Left hindlimb (tissue), 1 donor: ENCODE measurements at places on chromosomes 11 and 22.

DNA sequence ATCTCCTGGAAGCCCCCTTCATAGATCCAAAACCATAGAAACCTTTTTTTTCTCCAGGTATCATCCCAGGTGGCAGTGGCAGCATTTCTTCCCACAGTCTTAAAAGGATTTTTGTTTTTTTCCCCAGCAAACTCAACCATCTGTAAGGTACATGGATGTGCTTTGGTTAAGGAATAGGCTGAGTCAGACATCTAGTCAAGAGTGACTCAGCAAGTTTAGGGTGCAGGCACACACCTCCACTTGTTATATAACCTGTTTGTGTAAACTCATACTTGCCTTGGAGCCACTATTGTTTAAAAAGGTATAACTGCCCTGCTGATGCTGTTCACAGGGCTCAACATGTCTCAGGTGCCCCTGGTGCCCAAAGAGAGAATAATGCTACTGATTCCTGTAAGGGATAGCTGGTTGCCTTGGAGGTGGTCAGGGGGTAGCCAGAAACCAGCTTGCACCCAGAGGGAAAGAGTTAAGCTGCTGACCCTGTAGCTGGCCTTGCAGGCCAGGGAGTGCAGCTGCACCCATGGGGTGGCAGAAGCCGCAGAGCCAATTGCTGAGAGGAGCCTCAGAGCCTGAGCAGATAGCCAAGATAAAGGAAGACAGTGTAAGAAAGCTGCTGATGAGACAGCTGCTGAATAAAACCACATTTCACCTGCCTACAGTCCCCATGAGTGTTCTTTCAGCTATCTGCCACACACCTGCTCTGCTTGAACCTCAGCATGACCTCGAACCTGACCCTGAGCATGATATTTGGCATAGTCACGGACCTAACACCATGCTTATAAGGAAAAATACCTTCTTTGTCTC lies 1726.1 kb upstream of the RAG2 start:
- no peak for DNase-seq

GRCh38 chr22:43018615-43019014 lies 3.7 kb upstream of the PACSIN2 start:
- no peak for DNase-seq

GRCh38 chr22:19488884-19489843 lies 9.4 kb downstream of the CDC45 start:
- no peak for DNase-seq

DNA sequence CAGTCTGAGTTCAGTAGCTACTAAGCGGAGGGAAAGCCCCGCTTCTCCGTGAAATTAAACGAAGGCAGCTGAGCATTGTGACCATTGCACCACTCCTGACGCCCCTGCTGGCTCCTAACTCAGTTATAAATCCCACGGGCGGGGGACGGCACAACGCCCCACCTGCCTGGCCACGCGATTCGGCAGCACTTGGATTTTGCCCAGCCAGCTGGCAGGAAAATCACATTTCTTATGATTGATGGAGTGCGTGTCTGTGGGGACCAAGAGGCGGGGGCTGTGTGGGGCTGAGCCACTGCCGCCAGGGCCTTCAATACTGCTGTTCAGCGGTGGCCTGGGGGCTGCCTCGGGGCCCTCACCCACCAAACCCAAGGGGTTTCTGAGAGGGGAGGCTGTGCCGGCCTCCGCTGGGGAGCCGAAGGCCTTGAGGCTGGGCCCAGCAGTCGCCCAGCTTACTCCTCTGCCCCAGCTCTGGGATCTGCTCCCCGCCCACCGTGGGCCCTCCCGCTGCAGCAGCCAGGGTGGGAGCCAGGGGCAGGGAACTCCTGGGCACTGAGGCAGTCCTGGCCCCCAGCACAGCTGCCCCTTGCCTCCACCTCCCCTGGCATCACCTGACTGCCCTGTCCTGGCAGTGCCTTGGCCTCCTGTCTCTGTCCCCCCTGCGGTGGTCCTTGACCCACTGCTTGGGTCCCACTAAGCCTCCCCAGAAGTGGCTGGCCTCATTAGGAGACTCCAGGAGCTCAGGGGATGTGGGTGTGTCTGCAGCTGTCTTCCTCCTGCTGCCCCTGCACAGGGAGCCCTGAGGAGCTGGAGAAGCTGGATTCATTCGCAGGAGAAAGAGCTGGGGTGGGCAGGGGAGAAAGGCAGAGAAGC lies 30.7 kb downstream of the SHISAL1 start:
- DNase-seq = no peak

GRCh38 chr11:47969401-47969800 lies 11.0 kb upstream of the PTPRJ start:
- DNase-seq = no peak

GRCh38 chr11:120248551-120249278 lies 8.8 kb downstream of the POU2F3 start:
- no peak for DNase-seq

DNA sequence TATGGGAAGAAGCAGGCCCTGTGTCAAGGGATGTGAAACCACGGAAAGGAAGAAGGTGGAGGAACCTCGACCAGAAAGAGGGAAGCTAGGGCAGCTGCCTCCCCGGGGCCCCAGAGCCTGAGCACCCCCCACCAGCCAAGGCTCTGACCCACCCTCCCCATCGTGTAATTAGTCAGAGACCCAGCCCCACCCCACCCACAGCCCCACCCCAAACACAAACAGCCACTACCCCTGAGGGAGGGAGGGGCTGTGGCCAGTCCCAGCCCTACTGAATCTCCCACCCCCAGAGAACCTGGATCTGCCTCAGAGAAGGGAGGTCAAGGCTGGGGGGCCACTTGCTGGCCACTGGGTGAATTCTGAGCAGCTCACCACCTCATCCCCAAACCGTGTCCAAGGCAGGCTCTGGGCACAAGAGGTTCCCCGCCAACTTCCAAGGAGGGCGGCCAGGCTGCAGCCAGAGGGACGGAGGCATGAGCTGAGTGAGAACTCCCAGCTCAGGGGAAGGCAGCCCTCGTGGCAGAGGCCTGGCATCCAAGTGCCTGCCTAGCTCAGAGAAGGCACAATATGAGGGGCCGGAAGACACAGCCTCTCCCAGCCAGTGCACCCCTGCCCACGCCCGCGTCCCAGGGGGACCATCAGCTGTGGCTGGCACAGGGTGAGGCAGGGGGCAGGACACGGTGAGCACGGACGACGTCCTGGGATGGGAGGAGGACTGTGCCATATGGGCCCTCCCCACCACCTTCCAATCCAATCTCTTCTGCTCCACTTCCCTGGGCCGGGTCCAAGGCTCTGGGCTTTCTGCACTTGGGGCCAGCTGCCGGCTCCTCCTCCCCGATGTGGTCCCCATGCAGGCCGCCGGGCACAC lies 2.7 kb downstream of the PLXNB2 start:
- DNase-seq = no peak
